ENCODE measurements at places on chromosomes 2 and 18. TPM values are rescaled to one million over a fixed set of nuclear protein-coding genes. Genes with fewer than 3 reads are reported as not detected.

GRCh38 chr18:76102156-76102555 is 392.9 kb downstream of the ZNF516 start:
- peaks cover 5% of the 10 kb centered on the region for H3K36me3 ChIP-seq
- no peak overlapping the region for H3K27ac ChIP-seq
- no peak overlapping the region for H3K4me3 ChIP-seq
- no peak for DNase-seq
- H3K27me3 ChIP-seq = no peaks in the 10 kb centered on the region
- H3K4me1 ChIP-seq = peaks cover 9% of the 10 kb centered on the region

- no peaks in the 10 kb centered on the region for H3K27me3 ChIP-seq
- no peak for DNase-seq
- H3K27ac ChIP-seq = peak overlapping the region; percentile 96
- H3K4me3 ChIP-seq = peak overlapping the region; percentile 98
- peaks cover 62% of the 10 kb centered on the region for H3K4me1 ChIP-seq
These were observed 582 bp downstream of the RIOK3 start for GRCh38 chr18:23453680-23454058.

DNA sequence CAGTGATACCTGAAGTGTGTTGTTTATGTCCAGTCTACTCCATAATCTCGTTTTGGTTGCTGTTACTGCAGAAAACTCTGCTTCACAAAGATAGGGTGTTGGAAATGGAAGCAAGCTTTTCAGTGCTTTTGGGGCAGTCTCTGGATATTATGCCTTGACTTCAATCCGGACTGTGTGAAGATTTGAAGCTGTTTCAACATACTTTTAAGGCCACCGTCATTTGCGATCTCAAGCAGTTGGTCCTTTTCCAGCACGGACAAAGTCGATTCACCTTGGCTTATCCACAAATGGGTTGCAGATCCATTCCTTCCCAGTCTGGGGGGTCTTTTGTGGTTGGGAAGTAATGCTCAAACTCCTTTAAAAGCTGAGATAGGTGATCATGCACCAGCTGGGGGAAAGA is 20.4 kb downstream of the RBKS start:
- no peaks in the 10 kb centered on the region for H3K4me1 ChIP-seq
- H3K36me3 ChIP-seq = no peaks in the 10 kb centered on the region
- no peak overlapping the region for H3K4me3 ChIP-seq
- DNase-seq = no peak
- H3K27me3 ChIP-seq = no peaks in the 10 kb centered on the region

- H3K27ac ChIP-seq = peak overlapping the region; percentile 38
- DNase-seq = no peak
- H3K4me3 ChIP-seq = no peak overlapping the region
- peaks cover 3% of the 10 kb centered on the region for H3K36me3 ChIP-seq
- no peaks in the 10 kb centered on the region for H3K27me3 ChIP-seq
These were observed 50.3 kb upstream of the GAREM2 start for GRCh38 chr2:26122630-26123029.

CCDC178 gene
- total RNA-seq = not detected

CYP27C1 gene
- total RNA-seq = not detected

Data from activated T-cell treated with anti-CD3 and anti-CD28 coated beads, Interleukin-2, amount 50 U/mL, for 72 hours (primary cell).